ENCODE measurements at places on chromosomes 1 and 21.
A peak's percentile ranks its signal among the peaks of the same experiment; 100 is the strongest.

DNA sequence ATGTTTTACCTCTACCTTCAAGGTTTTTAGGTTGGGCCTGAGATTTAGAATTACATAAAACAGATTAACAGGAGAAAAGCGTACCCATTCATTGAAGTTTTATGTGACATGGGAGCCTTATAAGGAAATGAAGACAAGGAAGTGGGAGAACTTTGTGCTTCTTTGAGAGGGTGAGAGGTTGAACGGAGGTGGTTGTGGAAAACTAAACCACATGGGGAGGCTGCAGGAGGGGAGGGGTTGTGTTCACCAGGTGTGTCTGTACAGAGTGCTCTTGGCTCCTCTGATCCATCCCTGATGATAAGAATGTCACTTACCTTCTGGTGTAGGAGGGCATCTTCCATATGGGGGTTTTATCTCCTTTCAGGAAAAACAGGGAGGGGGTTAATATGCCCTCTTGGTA lies 2.7 kb downstream of the SLX9 start:
- DNase-seq, result no peak

GRCh38 chr1:1788646-1789431 lies 10.6 kb upstream of the NADK start:
- DNase-seq, result no peak

DNA sequence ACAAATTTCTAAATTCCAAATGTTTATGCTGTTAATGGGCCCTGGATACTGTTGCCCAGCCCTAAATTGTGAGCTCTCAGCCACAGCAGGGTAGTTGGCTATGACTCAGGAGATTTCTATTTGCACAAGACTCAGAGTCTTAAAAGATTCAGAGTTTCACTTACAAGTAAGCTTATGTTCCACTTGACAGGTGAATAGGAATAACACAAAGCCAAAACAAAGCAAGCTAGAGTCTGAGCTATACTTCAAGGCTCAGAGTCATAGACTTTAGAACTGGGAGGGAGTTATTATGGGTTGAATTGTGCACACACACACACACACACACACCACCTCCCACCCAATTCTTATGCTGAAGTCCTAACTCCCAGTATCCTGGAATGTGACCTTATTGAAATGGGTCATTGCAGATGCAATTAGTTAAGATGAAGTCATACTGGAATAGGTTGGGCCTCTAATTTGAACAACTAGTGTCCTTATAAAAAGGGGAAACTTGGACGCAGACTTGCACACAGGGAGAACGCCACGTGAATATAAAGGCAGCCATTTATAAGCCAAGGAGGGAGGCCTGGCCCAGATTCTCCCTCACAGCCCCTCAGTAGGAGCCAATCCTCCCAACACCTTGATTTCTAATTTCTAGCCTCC lies 30.2 kb downstream of the PRDX6 start:
- DNase-seq, result no peak

DNA sequence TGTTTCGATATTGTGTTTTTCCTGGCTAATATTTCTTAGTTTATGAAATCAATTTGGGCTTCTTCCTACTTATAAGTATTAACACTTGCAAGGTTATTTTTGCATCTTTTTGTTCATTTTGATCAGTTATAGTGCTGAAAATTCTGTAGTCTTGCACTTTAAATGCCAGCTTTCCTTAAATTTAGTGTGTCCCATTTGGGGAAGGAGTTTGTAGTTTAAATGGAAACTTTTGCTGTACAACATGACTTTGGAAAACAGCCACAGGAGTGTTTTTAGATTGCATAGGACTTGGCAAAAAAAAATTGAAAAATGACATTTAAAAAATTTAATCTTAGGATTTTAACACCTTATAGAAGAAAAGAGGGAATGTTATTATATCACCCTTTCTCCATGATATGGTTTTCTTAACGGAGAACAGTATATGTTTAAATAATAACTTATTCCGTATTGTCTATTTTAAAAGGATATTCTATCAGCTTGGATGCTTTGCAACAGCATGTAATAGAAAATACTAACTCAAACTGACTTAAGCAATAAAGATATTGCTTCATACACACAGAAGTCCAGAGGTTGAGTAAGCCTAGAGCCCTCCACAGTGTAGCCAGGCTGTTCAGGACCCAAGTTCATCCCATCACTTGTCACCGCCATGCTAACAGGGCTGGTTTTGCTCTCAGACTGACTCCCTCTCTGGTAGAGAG lies 53.8 kb downstream of the LYPLAL1 start:
- DNase-seq, result no peak

DNA sequence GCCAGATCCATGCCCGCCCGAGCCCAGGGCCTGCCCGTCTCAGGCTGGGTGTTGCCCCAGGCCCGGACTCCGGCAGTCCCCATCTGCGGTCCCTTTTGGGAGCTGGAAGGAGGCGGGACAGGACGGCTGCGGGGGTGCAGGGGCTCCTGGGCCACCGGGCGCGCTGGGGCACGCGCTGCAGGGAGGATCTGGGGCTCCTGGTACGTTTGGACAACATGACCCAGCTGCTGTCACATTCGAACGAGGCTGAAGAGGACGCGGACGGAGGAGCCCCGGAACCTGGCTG lies 6.6 kb upstream of the CALML6 start:
- no peak for DNase-seq

DNA sequence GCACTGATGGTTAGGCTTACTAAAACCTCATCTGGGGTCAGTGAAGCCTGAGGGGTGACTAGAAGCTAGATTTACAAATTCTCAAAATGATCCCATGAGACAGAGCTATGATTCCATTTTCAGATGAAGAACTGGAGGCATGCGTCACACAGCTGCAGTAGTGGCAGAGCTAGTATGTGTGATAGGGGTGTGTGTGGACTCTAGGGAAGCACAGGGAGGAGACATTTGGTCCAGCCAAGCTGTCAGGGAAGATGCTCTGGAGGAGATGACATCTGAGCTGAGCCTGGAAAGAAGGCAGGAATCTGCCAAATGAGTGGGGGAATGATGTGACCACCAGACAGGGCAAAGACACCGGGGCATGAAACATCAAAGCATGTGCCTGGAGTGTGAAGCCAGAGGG lies 12.0 kb upstream of the KCND3 start:
- no peak for DNase-seq

GRCh38 chr1:61082311-61083012 lies at the start of gene NFIA:
Gene NFIA (plus strand): TSS chr1:61082561.
- peak; percentile 20 for DNase-seq

DNA sequence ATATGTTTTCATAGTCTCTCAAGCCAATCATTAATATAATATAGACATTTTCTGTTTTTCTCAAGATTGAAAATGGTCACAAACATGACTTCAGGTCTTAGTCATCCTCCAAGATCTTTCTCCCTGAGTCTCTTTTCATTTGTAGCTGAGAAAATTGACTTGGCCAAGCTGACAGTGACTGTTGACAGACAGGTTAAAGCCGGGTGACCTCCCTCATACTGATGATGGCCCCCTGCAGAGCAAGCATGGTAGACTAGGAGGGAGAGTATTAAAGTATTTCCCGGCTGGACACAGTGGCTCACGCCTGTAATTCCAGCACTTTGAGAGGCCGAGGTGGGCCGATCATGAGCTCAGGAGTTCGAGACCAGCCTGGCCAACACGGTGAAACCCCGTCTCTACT lies 6.8 kb upstream of the KIAA1614 start:
- no peak for DNase-seq

DNA sequence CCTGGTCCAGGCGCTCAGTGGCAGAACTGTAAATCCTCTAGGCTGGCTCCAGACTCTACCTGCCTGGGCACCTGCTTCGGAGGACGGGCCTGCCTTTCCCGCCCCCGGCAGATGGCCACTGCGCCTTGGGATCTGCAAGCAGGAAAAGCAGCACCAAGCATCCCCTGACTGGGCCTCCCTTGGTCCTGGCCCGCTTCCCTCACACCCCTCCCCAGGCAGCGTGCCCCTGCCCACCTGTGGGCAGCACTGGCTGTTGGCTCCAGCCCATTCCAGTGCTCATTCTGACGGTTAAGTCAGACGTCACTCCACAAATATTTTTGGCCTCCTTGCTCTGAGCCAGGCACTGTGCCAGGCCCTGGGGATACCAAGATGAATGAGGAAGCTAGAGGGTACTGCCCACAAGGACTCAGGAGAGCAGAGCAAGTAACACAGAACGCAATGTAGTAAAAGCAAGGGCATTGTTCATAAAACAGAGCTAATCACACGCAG lies 22.0 kb upstream of the BLACAT1 start:
- no peak for DNase-seq

GRCh38 chr1:209382231-209383100 lies 201.0 kb upstream of the CAMK1G start:
- peak; percentile 29 for DNase-seq

DNA sequence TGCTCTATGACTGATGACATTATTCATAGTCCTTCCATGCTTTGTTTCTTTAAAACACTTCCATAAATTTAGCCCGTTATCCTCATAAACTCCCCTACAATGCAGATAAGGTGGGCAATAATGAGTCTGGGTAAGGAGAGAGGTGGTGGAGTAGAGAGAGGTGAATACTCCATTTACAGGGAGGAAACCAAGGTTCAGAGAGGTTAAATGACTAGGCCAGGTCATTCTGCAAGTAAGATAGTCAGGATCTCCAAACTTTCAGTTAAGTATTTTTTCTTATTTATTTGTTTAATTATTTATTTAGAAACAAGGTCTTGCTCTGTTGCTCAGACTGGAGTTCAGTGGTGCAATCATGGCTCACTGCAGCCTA lies 26.1 kb downstream of the PAFAH2 start:
- no peak for DNase-seq

GRCh38 chr1:116786049-116786448 lies 31.8 kb downstream of the CD2 start:
- DNase-seq, result no peak

GRCh38 chr1:114703242-114703641 lies 7.9 kb upstream of the AMPD1 start:
- no peak for DNase-seq

DNA sequence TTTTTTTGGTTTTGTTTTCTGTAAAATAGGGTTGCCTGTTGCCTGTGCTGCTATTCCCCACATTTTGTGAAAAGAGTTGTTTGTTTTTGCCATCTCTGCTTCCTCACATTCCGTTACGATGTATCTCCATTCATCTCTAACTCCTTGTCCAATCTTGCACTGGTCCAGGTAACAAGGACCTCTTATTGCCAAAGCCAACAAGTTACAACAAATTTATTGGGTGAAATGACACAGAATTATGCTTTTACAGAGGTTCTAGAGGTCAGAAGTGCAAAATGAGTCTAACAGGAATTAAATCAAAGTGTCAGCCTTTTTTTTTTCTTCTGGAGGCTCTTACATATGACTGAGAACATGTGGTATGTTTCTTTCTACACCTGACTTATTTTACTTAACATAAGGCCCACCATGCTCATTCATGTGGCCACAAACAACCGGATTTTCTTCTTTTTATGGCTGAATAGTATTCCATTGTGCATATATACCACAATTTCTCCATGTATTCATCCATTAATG lies 787.9 kb upstream of the B3GALT2 start:
- DNase-seq, result no peak

DNA sequence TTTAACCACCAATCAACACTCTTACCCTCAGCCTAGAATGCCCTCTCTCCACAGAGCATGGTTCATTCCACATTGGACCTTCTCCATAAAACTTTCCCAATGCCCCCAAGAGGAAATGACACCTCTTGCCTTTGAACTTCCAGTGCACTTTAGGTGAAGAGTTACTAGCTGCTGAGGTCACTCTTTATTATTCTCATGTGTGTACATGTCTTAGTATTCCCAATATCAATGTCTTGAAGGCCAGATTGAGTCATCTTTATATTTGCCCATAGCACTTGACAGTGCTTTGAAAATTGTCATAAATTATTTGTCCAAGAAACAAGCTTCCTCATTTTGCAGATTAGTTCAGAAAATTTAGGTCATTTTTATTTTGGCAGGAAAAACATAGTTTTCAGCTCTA lies 8.1 kb upstream of the DNASE2B start:
- no peak for DNase-seq

- no peak for DNase-seq
These were observed 60.8 kb upstream of the RNF11 start for GRCh38 chr1:51175278-51175677.

DNA sequence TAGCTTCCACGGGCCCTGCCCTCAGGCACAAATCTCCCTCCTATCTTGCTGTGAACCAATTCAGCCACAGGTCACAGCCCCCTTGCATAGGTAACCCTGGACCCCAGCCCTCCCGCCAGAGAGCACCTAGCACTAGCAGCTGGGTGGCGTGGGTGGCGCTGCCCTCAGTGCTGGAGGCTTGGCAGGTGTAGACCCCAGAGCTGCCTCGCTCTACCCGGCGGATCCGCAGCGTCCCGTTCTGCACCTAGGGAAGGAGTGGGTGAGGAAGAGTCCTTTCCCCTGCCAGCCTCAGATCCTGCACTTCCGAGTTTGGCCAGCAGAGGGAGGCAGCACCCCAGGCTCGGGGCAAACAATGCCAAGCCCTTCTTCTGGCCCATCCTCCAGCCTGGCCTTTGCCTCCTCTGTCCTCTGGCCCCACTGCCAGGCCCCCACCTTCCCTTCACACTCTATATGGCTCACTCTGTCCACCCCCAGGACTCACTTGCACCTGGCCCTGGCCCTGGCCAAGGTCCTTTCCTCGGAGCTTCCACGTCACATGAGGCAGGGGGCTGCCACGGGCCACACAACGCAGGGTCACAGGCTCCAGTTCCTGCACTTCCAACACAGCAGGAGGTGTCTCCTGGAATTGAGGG lies 9.0 kb downstream of the IGSF9 start:
- peak; percentile 24 for DNase-seq

DNA sequence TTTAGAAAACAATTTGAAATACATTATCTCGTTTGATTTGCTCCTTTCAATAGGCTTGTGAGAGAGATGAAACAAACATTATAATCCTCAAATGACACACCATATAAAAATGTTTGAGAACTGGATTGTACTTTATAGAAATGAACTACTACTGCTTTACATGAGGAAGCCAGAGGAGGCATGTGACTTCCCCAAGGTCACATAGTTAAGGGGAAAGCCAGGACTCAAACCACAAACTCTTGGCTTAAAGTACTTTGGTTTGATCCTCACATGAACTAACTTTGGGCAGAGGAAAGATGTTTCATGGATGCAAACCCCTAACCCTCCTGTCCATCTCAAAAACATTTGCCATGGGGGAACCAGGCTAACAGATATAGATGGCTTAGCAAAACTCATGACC lies 4.7 kb downstream of the ARHGEF11 start:
- DNase-seq, result no peak

GRCh38 chr21:26952374-26953066 lies 14.4 kb downstream of the ADAMTS5 start:
- no peak for DNase-seq

GRCh38 chr1:237671262-237671661 lies 219.5 kb downstream of the ZP4 start:
- no peak for DNase-seq

GRCh38 chr1:183466781-183467180 lies 5.5 kb upstream of the SMG7 start:
- no peak for DNase-seq

DNA sequence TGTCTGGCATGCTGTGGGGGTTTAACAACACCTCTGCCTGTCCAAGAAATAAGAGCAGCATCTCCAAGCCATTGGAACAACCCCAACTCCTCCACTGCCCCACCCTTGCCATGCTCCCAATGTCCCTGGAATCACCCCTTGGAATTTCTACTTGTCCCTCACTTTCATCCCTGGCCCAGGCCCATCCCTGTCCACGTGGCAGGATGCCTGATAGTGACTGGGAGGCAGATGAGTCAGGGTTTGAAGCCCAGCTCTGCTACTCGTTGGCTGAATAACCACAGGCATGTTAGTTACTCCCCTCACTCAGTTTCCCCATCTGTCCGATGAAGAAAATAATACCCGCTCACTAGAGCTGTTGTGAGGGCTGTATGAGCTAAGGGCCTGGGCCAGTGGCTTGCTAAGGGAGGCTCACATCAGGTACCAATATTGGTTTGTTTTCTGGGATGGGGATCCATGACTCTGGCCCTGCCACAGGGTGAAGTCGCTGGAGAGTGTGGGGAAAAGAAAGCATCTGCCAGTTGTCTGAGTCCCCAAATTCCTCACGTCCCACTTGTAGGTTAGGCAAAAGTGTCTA lies 99.4 kb upstream of the TLR5 start:
- DNase-seq, result no peak
